Vagina (tissue), 2 donors: ENCODE measurements at places on chromosomes 4 and X. TPM values are rescaled to one million over a fixed set of nuclear protein-coding genes. Genes with fewer than 3 reads are reported as not detected.

DNA sequence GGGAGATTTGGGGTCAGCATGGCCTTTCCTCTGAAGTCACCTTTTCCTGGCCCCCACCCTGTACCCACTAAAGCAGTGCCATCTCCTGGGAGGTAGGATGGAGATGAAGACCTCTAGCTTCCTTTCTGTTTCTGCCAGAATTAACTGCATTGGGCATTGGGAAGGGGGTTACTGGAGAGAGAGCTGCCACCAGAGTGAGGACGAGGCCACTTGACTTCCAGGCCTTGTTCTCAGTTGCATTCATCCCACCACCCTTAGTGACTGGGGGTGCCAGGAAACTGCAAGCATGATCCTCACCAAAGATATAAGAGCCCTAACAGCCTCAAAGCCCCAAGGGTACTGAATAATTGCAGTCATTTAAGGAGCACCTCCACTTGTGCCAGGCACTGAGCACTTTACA lies 15.8 kb downstream of the SASH3 start:
- H3K36me3 ChIP-seq = no peaks in the 10 kb centered on the region
- no peak for DNase-seq
- H3K4me1 ChIP-seq = no peaks in the 10 kb centered on the region
- H3K4me3 ChIP-seq = no peak overlapping the region

DNA sequence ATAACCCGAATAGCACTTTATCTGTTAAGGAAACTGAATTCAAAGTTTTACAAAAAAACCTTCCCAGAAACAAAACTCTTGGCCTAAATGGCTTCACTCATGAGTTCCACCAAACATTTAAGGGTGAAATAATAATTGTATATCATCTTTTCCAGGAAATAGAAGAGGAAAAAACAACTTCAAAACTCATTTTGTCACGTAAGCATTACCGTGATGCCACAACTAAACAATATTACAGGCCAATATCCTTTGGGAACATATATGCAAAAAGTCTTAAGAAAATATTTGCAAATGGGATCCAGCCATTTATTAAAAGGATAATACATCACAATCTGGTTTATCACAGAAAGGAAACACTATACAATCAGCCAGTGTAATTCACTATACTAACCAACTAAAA lies 130.1 kb upstream of the MAB21L2 start:
- no peak for DNase-seq
- H3K36me3 ChIP-seq = no peaks in the 10 kb centered on the region
- no peaks in the 10 kb centered on the region for H3K4me1 ChIP-seq
- no peaks in the 10 kb centered on the region for H3K27me3 ChIP-seq

DNA sequence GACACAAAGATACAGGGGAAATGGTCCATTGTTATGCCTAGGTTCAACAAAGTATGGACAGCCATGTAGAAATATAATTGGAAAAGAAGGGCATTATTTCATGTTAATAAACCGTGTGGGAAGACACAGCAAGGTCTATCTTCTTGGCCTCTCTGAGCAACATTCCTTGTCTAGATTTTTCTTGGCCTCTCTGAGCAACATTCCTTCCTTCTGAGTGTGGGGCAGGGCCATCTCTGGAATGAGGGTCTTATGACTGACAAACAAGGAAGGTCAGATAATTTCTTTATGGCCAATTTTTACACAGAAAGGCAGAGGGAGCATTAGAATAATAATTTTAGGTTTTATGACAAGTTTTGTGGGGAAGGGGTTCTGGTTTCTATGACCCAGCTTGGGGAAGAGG lies 24.3 kb upstream of the MAOA start:
- no peaks in the 10 kb centered on the region for H3K4me1 ChIP-seq
- no peaks in the 10 kb centered on the region for H3K27me3 ChIP-seq
- no peaks in the 10 kb centered on the region for H3K36me3 ChIP-seq
- no peak overlapping the region for H3K27ac ChIP-seq
- H3K4me3 ChIP-seq = no peak overlapping the region

- no peaks in the 10 kb centered on the region for H3K36me3 ChIP-seq
- no peak overlapping the region for H3K4me3 ChIP-seq
- no peak overlapping the region for H3K27ac ChIP-seq
- H3K27me3 ChIP-seq = no peaks in the 10 kb centered on the region
- no peaks in the 10 kb centered on the region for H3K4me1 ChIP-seq
Measured at GRCh38 chr4:158053086-158053485, 119.7 kb downstream of the GASK1B start.

DNA sequence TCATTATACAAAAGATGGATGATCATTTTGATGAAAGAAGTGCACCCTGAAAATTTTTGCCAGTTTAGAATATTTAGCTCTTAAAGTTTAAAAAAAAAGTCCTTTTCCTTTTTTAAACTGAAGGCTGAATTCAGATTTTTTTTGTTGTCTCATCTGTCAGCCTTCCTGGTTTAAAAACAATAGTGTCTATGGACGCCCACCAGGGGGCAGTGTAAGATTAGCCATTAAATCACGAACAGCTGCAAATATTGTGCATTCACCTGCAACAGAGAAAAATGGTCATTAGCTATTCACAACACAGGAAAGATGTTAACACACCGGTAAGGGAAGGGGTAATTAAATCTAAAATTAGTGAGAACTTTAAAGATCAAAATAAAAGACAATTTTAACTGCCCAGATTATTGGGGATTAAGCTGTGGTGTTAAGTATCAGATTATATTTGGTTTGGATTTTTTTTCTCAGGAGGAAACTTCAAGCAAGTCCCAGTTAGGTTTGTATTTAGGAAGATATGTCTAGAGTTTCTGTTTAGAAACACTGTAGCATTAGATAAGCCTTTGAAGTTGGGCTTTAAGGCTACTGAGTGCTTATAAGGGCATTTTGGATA lies 4.4 kb upstream of the CXorf38 start:
- H3K27ac ChIP-seq = no peak overlapping the region
- no peak for DNase-seq
- H3K27me3 ChIP-seq = no peaks in the 10 kb centered on the region
- no peak overlapping the region for H3K4me3 ChIP-seq
- H3K4me1 ChIP-seq = peaks cover 8% of the 10 kb centered on the region

GRCh38 chr4:160020804-160021203 lies 917.9 kb downstream of the RAPGEF2 start:
- no peak overlapping the region for H3K4me3 ChIP-seq
- DNase-seq = no peak
- no peaks in the 10 kb centered on the region for H3K27me3 ChIP-seq
- no peaks in the 10 kb centered on the region for H3K36me3 ChIP-seq
- no peak overlapping the region for H3K27ac ChIP-seq
- no peaks in the 10 kb centered on the region for H3K4me1 ChIP-seq

DNA sequence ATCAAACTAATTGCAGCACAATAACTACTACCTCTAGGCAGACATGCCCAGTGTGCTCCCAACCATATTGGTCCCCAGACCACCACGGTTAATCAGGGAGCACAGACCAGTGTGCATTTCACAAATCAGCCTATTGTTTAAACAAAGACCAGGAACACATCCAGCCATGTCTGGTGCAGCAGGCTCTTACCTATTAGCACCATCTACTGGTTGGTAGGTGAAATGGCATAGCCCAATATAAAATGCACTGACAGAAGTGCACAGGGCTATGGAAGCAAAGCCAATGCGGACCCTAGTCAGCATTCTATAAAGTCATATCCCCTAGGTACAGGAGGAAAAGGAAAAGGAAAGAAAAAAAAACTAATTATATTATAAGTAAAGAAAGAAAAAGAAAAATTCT lies 15.5 kb upstream of the CYLC1 start:
- H3K36me3 ChIP-seq = no peaks in the 10 kb centered on the region
- no peak for DNase-seq
- no peak overlapping the region for H3K27ac ChIP-seq
- H3K4me3 ChIP-seq = no peak overlapping the region
- no peaks in the 10 kb centered on the region for H3K27me3 ChIP-seq

DNA sequence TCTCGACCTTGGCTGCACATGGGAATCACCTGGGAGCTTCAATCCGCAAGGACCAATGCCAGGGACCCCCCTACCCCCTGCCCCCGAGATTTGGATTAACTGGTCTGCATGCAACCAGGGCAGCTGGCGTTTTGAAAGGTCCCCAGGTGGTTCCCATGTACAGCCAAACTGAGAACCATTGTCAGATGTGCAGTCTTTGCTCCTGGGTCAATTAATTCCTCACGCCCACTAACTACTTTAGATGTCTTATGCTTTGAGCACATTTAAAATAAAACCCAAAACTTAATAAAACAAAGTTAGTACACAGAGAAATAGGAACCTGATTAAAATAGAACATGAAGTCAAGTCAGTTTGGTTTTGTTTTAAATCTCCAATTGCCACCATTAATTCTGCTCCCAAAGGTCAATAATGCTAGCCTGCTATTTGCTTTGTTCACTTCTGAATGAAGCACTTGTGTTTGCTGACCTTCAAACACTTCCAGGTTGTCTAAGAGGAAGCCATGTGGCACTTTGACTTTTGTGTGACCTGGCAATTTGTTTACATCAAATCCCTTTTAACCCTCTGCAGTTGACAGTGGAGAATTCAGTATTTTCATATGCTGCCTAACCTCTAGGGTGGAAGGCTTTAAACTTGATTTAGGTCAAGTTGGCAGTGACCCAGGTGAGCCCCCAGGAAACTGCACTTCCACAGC lies 27.2 kb upstream of the TMSB4X start:
- no peaks in the 10 kb centered on the region for H3K36me3 ChIP-seq
- peaks cover 13% of the 10 kb centered on the region for H3K4me1 ChIP-seq
- no peak for DNase-seq
- H3K4me3 ChIP-seq = no peak overlapping the region

GRCh38 chrX:38662640-38663039 lies 101.3 kb downstream of the TSPAN7 start:
- H3K36me3 ChIP-seq = no peaks in the 10 kb centered on the region
- no peak overlapping the region for H3K27ac ChIP-seq
- no peak for DNase-seq

- no peaks in the 10 kb centered on the region for H3K4me1 ChIP-seq
- no peak for DNase-seq
- peaks cover 8% of the 10 kb centered on the region for H3K36me3 ChIP-seq
- H3K27ac ChIP-seq = no peak overlapping the region
Measured at GRCh38 chr4:169682372-169683047, 62.1 kb downstream of the CLCN3 start.

DNA sequence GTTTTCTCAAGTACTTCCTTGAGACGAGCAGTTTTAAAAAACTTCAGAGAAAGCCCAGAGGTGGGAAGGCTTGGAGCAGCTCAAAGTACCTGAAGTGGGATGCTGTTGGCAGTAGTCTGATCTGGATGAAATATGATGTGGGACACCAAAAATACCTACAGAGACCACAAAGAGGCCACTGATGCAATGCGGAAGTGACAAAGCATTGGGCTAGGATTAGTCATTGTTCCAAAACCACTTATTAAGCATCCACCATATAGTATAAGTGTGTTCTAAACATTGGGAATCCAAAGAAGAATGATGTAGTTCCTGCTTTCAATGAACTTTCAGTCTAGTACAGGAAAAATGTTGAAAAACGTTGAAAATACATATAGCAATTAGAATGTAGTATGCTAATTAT lies 386.1 kb upstream of the CNKSR2 start:
- DNase-seq = no peak
- H3K4me1 ChIP-seq = no peaks in the 10 kb centered on the region
- H3K4me3 ChIP-seq = no peak overlapping the region
- no peaks in the 10 kb centered on the region for H3K36me3 ChIP-seq
- H3K27ac ChIP-seq = no peak overlapping the region

DNA sequence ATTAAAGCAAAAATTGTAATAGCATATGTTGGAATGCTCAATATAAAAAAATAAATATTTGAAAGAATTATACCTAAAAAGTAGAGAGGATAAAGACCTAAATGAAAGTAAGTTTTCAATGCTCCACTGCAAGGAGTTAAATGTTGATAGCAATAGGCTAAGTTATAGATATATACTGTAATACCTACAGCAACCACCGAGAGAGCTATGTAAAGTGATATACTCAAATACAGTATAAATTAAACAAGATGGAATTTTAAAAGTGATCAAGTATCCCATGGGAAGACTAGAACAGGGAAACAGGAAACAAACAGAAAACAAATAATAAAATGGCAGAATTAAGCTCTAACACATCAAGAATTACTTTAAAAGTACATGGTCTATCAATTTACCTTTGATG lies 73.9 kb downstream of the CASP3 start:
- H3K4me3 ChIP-seq = no peak overlapping the region
- no peaks in the 10 kb centered on the region for H3K36me3 ChIP-seq
- no peaks in the 10 kb centered on the region for H3K27me3 ChIP-seq
- no peaks in the 10 kb centered on the region for H3K4me1 ChIP-seq

SASH3 gene
- 14.0 TPM for total RNA-seq

CT45A5 gene
- total RNA-seq = not detected

SERTM2 gene
- total RNA-seq = 28.2 TPM

MAGEA8 gene
- not detected for total RNA-seq

CT45A3 gene
- not detected for total RNA-seq

CEP135 gene
- 6.1 TPM for total RNA-seq

ZCCHC18 gene
- 1.2 TPM for total RNA-seq

CNKSR2 gene
- total RNA-seq = 4.2 TPM

TMEM31 gene
- total RNA-seq = not detected
